HTR-8/SVneo (cell line): ENCODE measurements at places on chromosomes 13 and 19.

- DNase-seq = no peak
These were observed 4.3 kb upstream of the PALM start for GRCh38 chr19:704447-704741.

- DNase-seq = no peak
These were observed 458.4 kb downstream of the SLITRK1 start for GRCh38 chr13:83423861-83424260.

DNA sequence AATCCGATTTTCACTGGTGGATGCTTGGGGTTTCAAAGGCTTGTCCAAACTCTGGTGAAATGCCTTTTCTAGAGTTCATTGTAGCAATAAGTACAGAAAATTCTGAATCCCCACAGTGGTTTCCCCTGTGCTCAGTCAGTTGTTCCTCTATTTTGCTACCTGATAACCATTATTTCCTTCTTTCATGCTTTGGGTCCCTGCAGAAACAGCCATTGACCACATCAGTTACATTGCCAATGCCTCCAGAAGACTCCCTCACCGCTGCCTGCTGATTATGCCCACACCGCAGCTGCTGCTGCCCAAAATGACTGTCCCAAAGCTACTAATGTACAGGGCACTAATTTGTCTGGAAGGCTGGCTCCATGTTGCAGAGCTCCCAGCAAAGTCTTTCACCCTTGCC lies 517.3 kb downstream of the KLF12 start:
- DNase-seq = no peak

DNA sequence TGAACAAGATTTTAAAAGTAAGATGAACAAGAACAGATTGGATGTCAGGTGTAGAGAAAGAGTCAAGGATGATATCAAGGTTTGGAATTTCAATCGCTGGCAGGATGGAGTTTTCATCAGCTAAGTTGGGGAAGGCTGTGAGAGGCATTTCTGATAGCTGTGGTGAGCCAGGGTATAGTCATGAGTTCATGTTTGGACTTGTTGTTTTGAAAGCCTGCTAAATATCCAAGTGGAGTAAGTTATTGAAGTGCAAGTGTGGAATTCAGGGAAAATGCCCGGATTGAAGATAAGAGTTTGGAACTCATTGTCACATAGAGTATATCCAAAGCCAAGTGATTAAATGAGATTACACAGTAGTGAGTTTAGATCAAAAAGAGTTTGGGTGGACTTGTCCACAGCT lies 11.0 kb upstream of the EPSTI1 start:
- no peak for DNase-seq

- DNase-seq = no peak
These were observed at the start of gene MAMSTR for GRCh38 chr19:48719263-48720171. MAMSTR (minus strand) TSS chr19:48719725; CDS start chr19:48719031, 694 bp downstream.

DNA sequence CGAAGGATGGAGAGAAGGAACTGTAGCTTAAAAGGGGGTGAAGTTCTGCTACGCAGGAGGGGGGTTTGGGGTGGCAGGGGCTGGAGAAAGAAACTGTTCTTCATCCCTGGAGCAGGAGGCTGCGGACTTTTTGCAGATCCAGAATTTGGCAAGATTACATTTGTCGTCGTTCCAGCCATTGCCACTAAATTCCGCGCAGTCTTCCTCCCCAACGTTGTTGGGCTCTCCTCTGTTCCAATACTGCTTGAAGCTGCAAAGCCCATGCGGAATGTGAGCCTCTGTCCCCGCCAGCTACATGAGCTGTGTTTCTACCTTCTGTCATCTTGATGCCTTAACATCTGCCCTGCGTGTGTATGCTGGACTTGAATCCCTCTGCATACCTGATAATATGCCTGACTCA lies 4.3 kb downstream of the CD209 start:
- no peak for DNase-seq

DNA sequence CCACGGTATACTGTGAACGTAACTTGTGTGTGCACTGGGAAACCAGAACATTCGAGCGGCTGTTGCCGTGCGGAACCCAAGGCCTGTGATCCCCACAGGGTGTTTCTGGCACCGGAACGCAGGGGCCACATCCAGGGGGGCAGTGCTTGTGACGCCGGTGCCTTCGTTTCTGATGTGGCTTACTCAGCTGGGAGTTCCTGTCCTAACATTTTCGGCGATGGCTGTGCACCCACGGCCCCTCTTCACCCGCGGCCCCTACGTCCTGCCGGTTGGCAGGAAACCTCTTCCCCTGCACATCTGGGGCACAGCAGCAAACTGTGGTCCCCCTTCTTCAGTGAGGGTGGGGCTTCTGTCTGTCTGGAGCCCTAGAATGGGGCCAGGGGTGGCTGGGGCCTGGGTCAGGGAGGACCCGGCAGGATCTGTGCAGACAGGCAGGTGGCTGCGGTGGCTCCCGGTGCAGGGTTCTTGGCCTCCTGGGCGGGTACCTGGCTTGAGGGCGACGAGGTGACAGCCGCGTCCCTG lies 26.2 kb downstream of the CSNK1G2 start:
- DNase-seq = no peak
